Umbilical cord (tissue), 2 donors: ENCODE measurements at places on chromosomes 3 and 15.
A peak's percentile ranks its signal among the peaks of the same experiment; 100 is the strongest.

- DNase-seq: no peak
These were observed 975.1 kb downstream of the ROBO1 start for GRCh38 chr3:78792733-78793132.

GRCh38 chr3:12221663-12222062 lies 63.0 kb upstream of the TIMP4 start:
- no peak for DNase-seq

GRCh38 chr15:35095941-35096340 lies 10.8 kb upstream of the NANOGP8 start:
- no peak for DNase-seq

GRCh38 chr15:35929740-35930444 lies 383.9 kb upstream of the DPH6 start:
- no peak for DNase-seq

GRCh38 chr15:96553006-96553405 lies 222.5 kb downstream of the NR2F2 start:
- DNase-seq: no peak

DNA sequence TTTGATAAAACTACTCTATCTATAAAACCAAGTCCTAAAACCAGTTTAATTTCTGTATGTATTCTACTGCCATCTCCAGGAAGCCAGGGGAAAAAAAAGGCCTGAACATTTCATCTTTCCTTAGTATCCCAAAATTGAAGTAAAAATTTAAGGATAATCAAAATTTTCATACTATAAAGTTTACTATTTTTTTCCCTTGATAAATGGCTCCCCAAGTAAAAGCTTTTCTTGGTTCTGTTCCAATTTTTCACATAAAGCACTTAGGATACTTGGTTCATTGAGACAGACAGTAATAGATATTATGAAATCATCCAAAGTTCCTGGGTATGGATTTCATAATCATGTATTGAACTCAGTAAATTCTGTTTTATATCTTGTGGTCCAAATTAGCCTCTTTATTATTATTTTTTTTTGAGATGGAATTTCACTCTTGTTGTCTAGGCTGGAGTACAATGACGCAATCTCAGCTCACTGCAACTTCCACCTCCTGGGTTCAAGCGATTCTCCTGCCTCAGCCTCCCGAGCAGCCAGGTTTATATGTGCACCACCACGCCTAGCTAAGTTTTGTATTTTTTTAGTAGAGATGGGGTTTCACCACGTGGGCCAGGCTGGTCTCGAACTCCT lies 34.5 kb downstream of the ICE2 start:
- peak; percentile 45 for DNase-seq

DNA sequence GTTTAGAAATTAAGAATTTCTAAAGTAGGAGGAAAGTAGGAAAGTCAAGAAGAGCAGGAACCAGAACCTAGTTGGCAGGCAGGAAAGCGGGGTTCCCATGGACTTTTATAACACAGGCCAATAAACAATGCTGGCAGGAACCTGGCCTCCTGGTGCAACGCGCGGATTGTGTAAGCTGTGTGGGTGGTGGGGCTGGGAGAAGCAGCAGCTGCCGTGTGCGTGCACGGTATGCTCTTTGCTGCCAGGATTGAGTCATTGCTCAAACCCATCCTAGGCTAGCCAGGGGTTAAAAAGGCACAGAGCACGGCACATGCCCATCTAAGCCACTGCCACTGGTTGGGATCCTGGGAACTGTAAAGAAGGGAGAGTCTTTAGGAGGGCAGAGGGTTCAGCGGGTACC lies 209.9 kb upstream of the RGMA start:
- no peak for DNase-seq

DNA sequence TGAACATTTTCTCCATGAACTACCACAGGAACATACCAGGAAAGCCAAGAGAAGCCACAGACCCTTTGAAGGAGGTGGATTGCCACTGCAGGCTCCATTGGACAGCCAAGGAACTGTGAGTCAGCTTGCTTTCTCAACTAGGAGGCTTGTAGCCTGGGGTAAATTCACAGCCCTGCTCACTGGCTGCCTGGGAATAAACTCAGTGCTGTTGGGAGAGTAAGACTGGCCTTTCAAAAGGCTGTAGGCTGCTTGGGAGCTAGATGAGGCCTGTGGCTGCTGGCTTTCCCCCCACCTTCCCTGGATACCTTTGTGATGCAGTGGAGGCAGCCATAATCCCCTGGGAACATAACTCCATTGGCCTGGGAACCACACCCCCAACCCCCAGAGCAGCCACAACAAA lies 223.5 kb upstream of the RBMS3 start:
- DNase-seq: no peak

GRCh38 chr3:123442908-123443307 lies 6.0 kb downstream of the ADCY5 start:
- DNase-seq: no peak

GRCh38 chr3:70963431-70964275 lies 619.9 kb downstream of the FOXP1 start:
- no peak for DNase-seq

DNA sequence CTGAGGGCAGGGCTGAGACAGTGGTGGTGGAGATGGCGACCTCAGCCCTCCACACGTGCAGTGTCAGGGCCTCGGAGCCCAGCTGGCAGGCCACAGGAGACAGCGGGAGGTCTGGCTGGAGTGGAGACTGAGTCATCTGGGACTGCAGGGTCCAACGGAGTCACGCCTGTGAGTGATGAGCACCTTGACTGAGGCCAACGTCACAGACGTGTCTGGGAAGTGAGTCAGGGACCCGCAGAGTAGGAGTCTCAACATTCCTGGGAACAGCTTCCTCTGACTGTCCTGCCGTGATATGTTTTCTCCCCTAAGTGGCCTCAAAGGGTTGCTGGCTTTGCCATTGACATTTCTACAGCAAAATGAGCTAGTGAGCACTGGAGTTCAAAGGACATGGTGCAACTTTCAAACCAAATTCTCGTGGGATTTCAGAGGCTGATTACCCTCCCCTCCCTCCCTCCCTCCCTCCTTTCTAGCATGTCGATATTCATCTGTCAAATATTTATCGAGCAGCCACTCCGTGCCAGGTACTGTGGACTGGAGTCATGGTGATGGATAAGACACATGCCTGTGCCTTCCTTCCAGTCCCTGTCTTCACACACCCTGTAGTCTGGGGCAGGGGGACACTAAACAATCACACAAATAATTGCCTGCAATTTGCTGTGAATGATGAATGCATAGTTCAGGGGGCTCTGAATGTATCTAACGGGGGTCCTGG lies 53.3 kb upstream of the AMOTL2 start:
- DNase-seq: peak; percentile 40

DNA sequence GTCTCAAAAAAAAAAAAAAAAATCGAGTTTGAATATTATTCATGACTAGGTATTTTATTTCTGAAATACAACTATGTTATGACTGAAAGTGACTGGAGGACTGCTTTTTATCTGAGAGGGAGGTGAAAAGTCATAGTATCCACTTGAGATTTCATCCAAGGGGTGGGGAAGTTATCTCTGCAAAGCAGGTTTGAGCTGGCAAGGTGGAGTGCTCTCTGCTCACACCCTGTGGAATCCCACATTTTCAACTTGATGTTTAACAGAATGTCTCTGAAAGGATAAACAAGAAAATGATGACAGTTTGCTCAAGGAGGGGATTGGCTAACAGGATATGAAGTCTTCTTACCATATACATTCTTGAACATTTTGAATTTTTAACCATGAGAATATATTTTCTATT lies 27.3 kb upstream of the SEC62 start:
- no peak for DNase-seq

DNA sequence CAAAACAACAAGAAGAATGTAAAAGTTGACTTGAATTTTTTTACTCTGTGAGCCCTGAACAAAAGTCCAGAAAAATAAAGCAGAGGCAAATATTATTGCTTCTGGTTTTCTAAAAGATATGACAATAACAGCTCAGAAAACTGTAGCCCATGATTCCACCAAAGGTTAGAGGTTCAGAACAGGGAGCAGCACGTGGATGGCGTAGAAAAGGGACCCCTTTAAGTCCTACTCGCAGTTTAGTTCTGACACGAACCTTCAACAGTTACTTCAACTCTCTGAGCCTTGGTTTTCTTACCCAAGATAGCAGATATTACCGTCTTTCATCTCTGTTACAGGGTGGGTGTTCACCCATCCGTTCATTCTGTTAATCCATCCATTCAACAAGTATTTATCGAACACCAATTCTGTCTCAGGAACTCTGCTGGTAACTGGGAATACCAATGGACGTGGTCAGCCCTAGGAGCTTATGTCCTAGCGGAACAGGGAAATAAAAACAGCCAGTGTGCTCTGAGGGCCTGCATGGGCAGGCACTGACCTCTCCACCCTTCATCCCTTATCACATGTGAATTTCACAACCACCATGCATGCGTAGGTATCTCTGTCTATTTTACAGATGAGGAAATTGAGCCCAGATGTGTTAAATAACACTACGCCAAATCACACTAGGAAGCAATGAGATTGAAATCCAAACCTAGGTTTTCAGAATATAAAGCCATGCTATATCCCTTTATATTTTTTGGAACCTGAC lies 274.2 kb upstream of the ICE2 start:
- DNase-seq: no peak

DNA sequence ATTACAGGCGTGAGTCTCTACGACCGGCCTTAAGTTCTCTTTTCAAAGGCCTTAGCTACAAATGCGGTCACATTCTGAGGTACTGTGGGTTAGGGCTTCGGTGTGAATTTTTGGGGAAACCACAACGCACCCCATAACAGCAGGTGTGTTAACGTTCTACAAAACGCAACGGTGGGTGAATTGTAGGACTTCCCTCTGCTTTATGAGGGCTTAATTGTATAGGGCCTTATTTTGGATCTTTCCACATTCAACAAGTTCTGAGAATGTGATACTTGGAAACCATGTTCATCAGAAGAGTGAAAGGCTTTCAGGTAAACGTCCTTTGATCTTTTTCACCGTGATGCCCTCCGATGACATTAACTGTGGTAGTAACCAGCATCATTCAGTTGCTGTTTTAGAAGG lies 998.6 kb upstream of the CFAP20DC start:
- DNase-seq: no peak

GRCh38 chr3:184255291-184256039 lies 5.9 kb downstream of the CAMK2N2 start:
- DNase-seq: no peak

GRCh38 chr3:64983583-64984359 lies 296.0 kb upstream of the ADAMTS9 start:
- no peak for DNase-seq

DNA sequence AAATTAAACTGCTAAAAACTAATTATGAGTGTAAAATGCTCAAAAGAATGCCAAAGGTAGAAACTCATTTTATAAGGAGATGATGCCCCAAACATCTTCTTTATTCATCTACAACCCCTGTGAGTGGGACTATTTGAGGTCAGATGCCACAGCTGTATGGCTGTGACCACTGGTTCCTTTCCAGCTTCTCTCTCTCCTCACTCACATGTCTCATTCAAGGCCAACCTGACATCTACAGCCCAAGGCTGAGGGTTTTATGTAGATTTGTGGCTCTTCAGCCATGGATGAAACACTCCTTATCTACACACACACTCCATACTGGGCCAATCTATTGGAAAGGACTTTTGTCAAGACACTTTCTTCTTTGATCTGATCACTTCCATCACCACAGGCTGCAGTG lies 231.3 kb downstream of the KCNMB2 start:
- no peak for DNase-seq

- DNase-seq: no peak
These were observed 57.8 kb downstream of the RIOX2 start for GRCh38 chr3:97914388-97914787.

GRCh38 chr3:116018646-116019045 lies 395.3 kb downstream of the GAP43 start:
- no peak for DNase-seq

DNA sequence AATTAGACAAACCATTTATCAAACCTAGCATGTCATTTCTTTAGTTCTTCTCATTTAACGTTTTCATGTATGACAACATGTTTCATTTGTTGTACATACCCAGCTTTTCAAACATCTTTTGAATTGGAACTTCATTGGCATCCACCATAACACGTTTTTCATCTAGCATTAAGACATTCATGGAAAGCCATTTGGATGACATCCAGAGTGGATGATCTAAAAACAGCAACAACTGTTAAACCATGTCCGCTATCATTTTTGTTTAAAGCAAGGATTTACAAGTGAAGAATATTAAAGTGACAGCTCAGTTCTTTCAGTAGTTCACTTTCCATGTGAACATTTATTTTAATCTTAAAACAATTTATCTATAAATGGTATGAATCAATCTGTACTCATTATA lies 14.5 kb downstream of the GATM start:
- peak; percentile 15 for DNase-seq

DNA sequence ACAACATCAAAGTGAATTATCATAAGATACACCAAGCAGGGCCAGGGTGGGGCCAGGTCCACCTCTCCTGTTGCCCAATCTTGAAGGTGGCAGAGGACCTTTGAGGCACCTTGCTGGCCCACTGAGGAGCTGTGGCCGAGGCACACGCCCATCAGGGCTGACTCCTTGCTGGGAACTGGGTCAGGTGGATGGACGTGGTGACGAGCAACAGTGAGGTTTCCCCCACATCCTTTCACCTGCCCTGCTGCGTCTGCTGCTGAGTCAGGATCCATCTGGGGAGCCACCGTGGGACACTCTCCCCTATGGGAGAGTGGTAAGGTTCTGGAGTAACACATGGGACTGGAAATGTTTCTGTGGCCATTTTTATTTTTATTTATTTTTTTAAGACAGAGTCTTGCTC lies 17.3 kb upstream of the FURIN start:
- DNase-seq: no peak

- DNase-seq: peak; percentile 59
These were observed 86.7 kb upstream of the LIMD1 start for GRCh38 chr3:45507820-45508317.
